Substantia nigra (tissue), 51 donors: ENCODE measurements at places on chromosomes 16 and 17.

DNA sequence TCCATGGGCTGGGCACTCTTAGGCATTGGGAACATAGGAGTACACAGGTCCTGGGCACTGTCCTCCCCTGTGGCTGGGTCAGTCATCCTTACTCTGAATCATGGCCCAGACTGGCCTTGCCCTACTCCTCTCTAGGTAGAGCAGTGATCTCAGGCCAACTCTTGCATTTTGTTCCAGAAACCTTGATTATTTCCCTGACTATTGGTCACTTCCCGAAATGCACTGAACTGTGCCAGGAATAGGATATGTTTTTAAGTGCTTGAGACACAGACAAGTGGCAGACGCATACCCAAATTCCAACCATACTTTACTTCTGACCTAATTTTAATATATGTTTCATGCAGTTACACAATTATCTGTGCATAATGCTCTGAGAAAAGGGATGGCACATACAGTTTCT, 10.3 kb downstream of the KRABD2 start:
- DNase-seq, result no peak

GRCh38 chr17:49741009-49741691, 22.8 kb downstream of the FAM117A start:
- DNase-seq, result no peak

DNA sequence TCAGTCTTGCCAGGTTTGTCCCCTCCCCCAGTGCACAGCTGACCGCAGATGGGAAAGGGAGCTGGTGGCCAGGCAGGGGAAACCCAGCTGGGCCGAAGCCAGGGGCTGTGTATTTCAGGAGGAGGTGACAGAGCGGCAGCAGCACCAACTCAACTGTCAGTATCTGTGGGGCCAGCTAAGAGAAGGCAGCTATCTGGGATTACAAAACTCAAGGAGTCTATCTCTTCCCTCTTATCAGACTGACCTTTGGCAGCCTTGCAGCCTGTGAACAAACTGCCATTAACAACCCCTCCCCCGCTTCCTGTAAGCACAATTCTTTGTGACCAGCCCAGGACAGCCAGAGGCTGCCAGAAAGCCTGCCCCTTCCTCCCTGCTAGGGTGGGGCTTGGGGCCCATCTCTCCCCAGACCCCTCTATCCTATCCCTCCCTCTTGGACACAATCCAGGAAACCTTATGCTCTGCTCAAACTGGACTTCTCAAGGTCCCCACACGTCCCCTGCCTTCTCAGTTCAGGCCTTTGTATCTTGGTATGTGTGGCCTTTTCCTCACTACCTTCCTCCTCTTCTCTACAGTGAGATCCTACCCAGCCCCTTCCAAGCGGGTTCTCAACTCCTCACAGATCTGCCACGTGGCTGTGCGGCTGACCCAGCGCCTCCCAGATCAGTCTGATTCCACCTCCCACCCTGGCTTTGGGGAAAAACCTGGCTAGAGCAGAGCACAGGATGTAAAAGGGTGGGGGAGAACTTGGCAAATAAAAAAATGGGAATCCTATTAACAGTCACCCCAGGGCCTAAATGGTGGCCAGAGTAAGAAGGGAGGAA, 10.5 kb downstream of the ST3GAL2 start:
- peak; percentile 63 for DNase-seq

GRCh38 chr17:16052486-16052885, 52.9 kb downstream of the TTC19 start:
- no peak for DNase-seq

DNA sequence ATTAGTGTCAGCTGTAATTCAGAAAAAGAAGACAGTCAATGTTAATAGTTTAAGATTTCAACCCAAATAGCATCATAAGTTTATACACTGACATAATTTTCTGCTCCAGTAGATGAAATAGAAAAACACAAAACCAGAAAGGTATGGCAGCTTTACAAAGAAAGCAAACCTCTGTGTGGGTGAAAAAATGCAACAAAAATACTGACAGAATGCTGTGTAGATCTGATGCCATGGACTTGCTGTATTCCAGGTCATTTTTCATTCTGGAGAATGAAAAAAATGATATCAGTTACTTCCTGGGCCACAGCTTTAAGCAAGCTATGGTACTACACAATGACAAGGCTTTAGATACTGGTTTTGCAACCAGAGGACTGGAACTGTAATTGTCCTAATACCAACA, 116.0 kb downstream of the MAP2K4 start:
- no peak for DNase-seq

DNA sequence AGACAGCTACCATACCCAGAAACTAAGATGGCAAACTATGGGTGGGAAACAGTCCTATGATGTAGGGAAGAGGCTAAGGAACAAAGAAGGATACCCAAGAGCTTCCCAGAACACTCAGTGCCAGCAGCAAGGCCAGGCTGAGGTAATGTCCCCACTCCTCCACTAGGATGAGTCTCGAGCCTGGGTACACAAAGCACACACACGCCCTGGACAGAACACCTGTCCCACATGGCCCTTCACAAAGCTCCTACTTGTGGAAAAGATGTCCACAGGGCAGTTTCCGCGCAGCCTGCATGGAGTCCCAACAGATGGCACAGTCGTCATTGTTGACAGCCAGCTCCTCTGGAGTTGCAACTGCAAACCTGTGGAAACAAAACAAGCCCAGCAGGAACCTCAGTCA, 23.9 kb downstream of the AMFR start:
- no peak for DNase-seq

DNA sequence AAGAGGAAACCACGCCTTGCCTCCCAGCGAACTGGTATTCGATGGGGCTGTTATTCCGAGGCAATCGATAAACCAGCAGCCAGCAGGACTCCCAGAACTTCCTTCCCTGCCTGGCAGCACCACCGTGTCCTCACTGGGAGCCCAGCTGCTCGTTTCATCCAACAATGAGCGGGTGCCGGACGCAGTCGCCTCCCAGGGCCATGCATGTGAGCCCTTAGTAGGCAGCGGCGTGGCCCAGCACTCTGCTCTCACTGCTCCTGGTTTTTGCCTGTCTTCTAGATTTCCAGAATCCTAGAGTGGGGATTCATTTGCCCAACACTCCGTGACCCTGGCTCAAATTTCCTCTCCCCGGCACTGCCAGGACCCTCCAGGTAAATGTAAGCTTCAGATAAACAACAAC, 29.1 kb upstream of the RASD1 start:
- DNase-seq, result no peak
